ENCODE measurements at places on chromosomes 13 and 19.

DNA sequence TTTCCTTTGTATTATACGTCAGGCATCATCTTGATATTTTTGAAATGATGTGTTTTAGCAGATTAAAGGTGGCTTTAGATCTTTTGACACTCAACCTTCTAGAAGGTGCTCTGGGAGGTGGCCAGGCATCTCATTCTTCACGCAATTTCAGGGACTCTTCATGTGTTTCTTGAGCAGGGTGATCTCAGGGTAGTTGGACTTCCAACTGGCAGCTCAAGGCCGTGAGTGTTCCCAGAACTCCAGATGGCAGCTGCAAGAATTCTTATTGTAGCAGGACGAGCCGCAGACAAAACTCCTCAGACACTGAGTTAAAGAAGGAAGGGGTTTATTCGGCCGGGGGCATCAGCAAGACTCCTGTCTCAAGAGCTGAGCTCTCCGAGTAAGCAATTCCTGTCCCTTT lies 82.5 kb upstream of the UBAC2 start:
- no peak for DNase-seq

GRCh38 chr19:556611-557382 lies 12.9 kb downstream of the GZMM start:
- no peak for DNase-seq

DNA sequence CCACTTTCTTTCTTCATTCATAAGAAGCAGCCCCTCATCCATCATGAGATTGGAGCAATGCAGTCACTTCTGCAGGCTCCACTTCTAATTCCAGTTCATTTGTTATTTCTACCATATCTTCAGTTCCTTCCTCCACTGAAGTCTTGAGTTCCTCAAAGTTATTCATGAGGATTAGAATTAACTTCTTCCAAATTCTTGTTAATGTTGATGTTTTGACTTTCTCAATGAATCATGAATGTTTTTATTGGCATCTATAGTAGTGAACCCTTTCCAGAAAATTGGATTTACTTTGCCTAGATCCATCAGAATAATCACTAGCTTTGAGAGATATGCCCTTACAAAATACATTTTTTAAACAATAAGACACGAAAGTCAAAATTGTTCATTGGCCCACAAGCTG lies 2567.7 kb upstream of the PCDH20 start:
- DNase-seq: no peak

- DNase-seq: no peak
Measured at GRCh38 chr13:110790371-110790770, 76.9 kb downstream of the ING1 start.

DNA sequence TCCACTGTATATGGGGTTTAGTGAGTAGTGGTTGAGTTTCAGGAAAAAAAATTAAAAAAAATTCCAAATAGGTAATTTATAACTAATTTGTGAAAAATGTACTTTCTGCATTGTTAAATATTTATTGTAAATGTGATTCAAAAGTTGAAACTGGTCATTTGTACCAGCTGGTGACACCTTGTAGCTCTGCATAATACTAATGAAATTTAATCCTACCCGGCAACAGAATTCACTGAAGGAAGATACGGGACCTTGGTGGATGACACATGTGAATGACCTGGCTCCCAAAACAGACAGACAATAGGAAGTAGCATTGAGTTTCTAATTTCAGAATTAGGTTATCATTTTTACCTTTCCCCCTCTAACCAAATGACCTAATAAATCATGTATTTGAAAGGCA lies 73.8 kb downstream of the SLITRK6 start:
- no peak for DNase-seq

Data from vagina (tissue), 2 donors.